ENCODE measurements at places on chromosomes 7 and 10.

- no peak for DNase-seq
These were observed 637.4 kb downstream of the REEP3 start for GRCh38 chr10:64158551-64158950.

DNA sequence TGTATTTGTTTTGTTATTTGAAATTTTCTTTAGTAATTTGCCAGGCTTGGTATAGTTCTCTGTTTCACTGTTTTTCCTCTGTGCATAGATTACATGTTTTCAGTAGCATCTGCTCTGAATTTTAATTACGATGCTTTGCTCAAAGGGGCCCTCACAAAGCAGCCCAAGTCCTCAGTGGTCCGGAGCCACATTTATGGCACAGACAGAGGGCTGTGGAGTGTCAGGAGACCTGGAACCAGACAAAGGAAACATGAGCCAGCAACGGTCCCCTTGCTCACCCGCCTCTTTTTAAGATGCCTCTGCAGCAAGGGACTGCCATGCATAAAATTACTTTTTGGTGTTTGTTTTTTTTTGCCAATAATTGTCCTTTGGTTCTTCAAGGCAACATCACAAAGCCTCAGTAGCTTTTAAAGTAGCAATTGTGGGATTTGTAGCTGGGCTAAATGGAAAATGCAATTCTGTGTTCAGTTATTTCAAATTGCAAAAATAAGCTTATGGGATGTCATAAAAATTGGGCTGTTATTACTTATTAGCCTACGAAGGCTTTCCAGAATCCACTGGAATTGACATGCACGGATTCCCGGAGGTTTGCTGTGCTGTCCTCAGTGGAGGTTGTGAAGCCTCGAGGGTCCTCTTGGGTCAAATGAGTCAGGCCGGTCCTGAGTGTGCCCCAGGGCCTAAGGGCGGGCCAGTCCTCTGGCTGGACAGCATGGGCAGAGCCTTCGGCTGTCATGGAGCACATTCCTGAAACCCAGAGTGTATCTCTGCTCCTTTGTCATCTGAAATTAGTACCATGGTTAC lies 422.8 kb downstream of the GLRX3 start:
- DNase-seq: no peak

DNA sequence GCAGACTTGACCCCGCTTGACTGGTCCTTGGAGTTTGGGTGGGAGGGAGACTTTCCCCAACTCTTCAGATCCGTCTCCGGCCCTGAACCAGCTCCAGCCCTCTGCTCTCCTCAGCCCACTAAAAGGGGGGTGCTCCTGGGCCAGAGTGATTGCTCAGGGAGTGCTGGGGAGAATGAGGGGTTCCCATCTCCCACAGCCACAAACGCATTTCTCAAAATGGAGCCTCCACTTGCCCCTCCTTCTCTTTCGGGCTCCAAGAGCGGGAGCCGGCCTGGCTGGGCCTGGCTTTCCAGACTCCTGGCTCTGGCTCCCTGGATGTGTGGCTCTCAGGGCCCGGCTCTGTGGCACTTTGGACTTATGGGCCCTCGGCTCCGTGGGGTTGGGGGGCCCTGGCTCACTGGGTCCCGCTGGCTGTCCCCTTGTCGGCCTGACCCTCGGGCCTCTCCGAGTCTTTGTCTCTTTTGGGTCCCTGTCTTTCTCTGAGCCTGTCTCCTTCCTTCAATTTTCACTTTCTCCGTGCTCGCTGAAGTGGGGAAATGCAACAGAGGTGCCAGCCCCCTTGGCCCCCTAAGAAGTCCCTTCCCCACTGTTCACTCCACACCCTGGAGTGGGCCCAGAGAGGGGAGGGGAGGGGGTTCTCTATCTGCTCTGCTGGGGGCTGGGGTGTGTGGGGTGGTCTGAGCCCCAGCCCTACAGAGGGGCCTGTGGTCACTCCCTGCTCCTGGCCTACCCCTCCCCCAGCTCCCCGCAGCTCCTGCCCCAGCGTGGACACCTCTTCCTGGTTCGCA lies 713 bp downstream of the LZTS2 start:
- DNase-seq: no peak

- DNase-seq: no peak
These were observed 42.5 kb downstream of the PPP1R3C start for GRCh38 chr10:91590142-91590903.
